Left lobe of liver (tissue), 2 donors: ENCODE measurements at places on chromosomes 4 and X. TPM values are rescaled to one million over a fixed set of nuclear protein-coding genes. Genes with fewer than 3 reads are reported as not detected.

Gene AKAP17A
- total RNA-seq, result 35.6 TPM

Gene STK32B
- 0.25 TPM for total RNA-seq

Gene GLOD5
- 3.1 TPM for total RNA-seq

Gene TEX11
- not detected for total RNA-seq

Gene GAGE13
- total RNA-seq, result not detected

Gene CT45A10
- 0.45 TPM for total RNA-seq

Gene PDGFRA
- 15.5 TPM for total RNA-seq

Gene PRKG2
- total RNA-seq, result not detected

Gene RHOXF2
- total RNA-seq, result not detected

Gene CT45A1
- total RNA-seq, result not detected

Gene ADRA2C
- 0.28 TPM for total RNA-seq

Gene FAAH2
- 9.4 TPM for total RNA-seq

Gene CENPVL1
- total RNA-seq, result not detected

Gene DRP2
- not detected for total RNA-seq

Gene CETN2
- 12.2 TPM for total RNA-seq

Gene FAM47E
- 3.3 TPM for total RNA-seq

Gene MAGEC2
- not detected for total RNA-seq

Gene MAGEE1
- total RNA-seq, result 0.18 TPM

Gene TCEAL2
- total RNA-seq, result not detected

Gene FRAS1
- total RNA-seq, result 0.65 TPM
